Stimulated activated CD4-positive, alpha-beta T cell treated with anti-CD3 and anti-CD28 coated beads, Interleukin-1b, Interleukin-23, amount 100 ng/mL, for 1 hour (primary cell): ENCODE measurements at places on chromosomes 1 and 21.

- DNase-seq: no peak
Measured at GRCh38 chr1:3482378-3482849, 27.9 kb downstream of the ARHGEF16 start.

DNA sequence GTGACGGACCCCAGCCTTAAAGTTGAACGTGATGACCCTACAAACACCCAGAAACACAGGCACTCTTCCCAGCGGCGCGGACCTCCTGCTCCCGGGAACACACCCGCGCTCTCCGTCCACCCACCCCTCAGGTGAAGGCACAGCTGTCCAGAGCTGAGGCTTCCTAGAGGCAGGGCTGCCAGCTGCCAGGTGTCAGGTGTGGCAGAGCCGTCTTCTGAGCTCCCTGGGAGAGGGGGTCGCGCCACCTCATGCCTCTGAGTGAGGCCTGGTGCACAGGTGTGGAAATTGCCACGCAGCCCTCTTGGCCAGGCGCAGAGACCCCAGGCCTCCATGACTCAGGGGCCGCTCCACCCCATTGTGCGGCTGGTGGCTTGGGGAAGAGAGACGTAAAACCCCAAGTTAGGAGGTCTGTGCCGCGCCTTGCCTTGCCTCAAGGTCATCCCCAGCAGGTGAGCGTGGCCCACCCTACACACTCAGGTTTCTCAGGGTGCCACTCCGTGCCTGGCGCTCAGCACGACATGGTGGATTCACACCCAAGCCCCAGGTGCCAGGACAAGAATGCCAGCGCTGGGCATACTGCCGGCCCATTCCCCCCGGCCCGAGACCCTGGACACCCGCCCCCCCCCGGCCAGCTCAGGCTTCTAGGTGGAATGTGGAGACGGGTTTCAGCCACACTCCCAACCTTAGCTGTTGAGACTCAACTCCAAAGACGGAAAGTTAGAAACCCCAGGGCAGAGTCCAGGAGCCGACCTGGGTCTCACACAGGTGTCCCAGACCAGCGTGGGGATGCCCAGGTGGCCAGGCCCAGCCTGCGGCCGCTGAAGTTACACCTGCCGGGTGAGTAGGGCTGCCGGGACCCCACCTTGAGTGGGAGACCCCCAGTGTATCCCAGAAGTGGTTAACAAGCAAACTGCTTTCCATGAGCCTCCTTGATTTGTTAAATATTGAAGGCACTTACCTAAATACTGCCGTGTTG lies 8.4 kb downstream of the FAAP20 start:
- DNase-seq: no peak

DNA sequence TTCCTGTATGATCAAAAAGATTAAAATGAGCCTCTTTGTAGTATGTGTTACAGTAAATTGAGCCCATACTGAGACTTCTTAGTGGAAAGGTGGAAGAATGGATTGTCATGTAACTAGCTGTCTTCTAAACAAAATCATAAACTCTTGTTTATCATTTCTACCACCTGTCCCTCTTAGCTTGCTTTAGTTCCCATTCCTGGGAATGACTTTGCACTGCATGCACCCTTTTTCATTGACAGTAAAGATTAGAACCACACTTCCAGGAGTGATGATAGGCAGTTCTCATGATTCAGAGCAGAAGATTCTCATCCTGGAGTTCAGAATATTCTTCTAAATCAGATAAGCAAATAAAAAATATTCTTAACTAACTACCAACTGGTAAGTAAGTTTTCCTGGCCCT lies 28.0 kb downstream of the DENND2D start:
- no peak for DNase-seq

DNA sequence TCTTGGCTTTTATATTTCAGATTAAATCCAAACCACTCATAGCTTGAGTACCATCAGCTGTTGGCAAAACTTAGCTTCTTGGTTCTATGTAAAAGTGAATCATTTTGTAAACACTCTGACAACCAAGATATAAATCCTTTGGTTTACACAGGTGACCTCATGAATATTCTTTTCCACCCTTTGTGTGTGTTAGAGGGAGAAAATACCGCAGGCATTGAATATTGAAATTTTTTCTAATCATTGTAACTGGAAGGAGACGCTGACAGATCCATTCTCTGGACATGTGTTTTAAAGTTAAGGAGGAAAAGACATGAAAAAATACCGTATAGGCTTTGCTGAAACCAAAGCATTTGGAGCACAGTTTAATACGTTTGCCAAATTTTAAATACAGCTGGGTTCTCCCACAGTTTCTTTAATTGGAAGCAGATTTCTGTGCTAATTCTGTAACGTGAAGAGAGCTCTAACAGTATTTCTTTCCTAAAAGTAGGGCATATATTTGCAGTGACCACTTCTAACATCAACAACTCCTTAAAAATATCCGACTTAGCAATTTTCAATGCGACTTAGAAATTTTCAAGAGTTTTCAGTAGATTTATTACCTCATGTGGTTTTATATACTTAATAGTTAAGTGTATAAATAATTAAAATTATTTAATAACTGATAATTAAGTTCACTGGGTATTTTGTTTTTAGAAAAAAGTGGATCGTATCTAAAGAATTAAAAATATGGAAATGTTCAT lies 388.2 kb downstream of the USP25 start:
- no peak for DNase-seq

GRCh38 chr1:176539018-176539417 lies 76.0 kb downstream of the PAPPA2 start:
- DNase-seq: no peak

DNA sequence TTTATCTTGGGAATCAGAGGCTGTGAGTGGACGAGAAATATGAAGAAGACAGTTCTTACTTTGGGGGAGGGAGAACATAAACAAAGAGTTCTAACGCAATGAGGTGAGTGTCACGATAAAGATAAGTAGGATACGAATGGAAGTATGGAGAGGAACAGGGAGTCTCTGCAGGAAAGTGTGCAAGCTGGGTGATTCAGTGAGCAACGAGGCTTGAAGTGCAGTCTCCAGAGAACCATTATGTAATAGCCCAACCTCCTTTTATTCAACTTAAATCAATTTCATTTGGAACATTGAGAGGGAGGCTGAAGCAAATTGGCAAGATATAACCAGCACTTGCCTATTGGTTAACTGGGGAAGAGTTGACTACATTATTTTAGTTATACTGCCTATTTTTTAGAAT lies 99.3 kb upstream of the PLD5 start:
- DNase-seq: no peak

GRCh38 chr1:213988507-213989001 lies 781 bp downstream of the PROX1 start:
- DNase-seq: no peak

DNA sequence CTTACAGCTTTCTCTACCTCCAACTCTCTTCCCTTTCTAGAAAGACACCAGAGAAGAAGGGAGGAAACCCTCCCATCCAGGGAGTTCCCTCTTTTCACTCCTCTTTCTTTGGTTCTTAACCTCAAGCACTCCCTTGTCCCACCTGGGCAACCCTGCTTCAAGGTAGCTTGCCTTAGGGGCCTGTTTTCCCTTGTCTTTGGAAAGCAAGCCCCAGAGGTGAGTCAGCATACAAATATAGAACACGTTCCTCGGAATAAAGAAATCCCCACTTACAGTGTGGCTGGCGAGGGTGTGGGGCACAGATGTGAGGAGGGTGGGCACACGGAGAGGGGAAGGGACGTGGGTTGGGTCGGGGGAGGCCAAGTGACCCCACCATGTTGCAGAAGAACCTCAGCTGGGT lies 26.1 kb upstream of the KCNE2 start:
- DNase-seq: no peak

- DNase-seq: no peak
Measured at GRCh38 chr1:32971576-32971975, 7.0 kb upstream of the RNF19B start.

- no peak for DNase-seq
Measured at GRCh38 chr1:230425252-230426091, 660 bp downstream of the PGBD5 start.

DNA sequence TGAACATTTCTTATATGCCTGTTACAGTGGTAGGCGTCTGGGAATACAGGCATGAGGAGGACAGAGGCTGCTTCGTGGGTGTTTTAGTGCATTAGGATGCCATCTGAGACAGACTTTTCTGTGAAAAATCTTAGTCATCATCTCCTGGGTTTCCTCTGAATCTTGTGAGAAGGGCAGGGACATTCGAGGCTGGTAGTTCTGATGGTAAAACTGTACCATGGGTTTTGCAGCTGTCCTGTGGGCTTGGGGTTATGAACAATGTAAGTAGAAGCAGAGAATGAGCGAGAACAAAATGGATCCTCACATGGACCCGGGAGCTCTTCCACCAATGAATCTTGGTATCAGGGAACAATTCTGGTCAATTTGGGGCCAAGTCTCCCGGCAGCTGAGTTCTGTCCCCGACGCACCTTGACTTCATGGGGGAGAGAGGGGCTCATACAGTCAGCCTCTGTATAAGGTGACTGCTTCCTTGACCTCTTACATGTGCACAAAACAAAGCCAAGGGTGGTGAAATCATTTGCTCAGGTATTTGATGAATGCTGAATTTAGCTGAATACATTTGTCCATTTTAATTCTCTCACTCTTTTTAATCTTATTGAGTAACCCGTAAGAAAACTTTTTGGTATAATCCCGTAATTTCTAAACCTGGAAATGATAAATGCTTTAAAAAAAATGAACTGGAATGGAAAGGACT lies 63.6 kb upstream of the ERRFI1 start:
- no peak for DNase-seq

- no peak for DNase-seq
Measured at GRCh38 chr1:197914510-197914909, 2.7 kb upstream of the LHX9 start.

DNA sequence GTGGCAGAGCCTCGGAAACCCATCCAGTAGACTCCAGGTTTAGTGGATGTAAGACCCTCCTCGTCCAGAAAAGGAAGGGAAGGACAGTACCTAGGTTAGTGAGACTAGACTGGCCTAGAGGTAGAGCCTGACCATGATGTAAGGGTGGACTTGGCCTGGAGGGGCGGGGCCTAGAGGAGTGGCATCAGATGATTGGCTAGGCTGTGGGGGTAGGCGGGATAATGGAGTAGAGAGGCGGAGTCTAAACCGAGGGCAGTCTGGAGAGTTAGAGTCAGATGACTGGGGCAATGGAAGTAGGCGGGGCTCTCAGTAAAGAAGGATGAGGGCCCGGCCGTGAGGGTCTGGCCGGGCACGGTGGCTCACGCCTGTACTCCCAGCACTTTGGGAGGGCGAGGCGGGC lies 70.1 kb downstream of the EPHB2 start:
- DNase-seq: no peak

DNA sequence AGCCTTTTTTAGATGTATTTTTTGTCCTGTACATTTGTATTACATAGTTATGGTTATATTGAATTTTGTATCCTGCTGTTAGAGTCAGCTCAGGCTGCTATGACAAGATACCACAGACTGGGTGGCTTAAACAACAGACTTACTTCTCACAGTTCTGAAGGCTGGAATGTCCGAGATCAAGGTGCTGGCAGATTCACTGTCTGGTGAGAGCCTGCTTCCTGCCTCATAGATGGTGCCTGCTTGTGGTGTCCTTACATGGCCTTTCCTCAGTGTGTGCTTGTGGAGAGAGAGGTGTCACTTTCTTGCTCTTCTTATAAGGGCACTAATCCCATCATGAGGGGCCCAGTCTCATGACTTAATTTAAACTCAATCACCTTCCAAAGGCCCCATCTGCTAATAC lies 23.1 kb upstream of the MYSM1 start:
- DNase-seq: no peak

DNA sequence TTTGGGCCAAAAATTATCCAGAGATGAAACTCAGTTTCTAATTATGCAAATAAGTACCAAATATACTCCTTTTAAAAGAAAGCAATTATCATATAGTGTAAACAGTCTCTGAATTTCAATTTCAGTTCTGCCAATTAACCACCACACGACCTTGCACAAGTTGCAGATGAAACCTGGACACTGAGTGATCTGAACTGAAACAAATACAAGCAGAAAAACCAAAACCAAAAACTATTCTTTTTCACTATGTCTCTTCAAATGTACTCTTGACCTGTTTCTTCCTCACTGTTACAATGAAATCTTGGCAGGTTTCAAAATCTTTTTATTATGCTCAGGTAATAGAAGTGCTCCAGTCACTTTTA lies 79.2 kb downstream of the TYW3 start:
- no peak for DNase-seq

GRCh38 chr1:56511364-56511763 lies 68.0 kb downstream of the PLPP3 start:
- no peak for DNase-seq

- no peak for DNase-seq
Measured at GRCh38 chr1:30942326-30942963, 33.9 kb upstream of the SDC3 start.

DNA sequence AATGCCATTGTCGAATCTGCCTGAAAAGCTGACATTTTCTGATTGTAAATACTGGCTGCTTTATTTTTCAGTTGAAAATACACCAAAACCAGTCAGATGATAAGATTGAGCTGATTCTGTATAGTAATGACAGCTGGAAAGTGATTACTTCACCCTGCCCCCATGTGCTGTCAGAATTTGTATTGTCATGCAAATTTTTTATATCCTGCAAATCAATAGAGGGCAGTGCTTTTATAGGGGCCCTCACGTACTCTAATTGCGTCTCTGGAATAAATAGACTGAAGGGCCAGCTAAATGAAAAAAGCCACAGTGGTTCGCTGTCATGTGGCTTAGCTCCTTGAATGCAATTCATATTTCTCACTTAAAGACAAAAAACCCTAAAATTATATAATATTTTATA lies 208.6 kb downstream of the LHX8 start:
- no peak for DNase-seq

DNA sequence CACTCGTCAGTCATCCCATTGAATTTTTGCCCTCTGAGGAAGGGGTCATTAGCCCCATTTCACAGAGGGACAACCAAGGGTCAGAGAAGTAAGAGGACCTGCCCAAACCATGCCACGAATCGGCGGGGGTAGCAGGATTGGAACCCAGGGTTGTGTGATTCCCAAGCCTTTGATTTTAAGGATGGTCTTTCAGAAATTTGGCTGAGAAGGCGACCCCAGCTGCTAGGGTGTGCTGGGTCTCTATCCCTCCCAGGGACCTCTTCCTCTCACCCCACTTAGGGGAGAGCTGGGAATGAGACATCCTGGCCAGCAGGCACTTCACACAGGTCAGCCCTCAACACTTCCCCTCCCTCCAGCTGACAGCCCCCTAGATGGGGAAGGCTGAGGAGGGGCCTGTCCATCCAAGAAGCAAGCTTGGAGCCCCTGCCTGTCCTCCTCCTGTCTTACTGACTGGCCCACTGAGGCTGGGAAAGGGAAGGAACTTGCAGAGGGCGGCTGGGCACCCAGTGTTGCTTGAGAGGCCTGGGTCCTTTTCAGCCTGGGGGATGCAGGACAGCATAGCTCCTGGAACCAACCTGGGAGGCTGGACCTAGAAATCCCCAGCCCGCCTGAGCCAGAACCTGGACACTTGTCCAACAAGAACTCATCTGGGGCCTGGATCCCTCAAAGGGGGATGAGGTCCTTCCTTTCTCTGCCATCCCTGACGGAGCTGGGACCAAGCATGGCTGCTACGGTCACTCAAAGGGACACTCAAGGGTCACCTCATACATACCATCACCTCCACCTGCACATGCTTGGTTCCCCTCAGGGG lies 1.7 kb downstream of the SDC3 start:
- DNase-seq: no peak
